ENCODE measurements at places on chromosomes 4 and X. TPM values are rescaled to one million over a fixed set of nuclear protein-coding genes. Genes with fewer than 3 reads are reported as not detected.

The PNMA6F gene
- 0.11 TPM for polyA plus RNA-seq

The FGF13 gene
- 25.9 TPM for polyA plus RNA-seq

The NEIL3 gene
- polyA plus RNA-seq: 5.7 TPM

The CWH43 gene
- 9.9 TPM for polyA plus RNA-seq

The CYLC1 gene
- polyA plus RNA-seq: not detected
